CMK (cell line): ENCODE measurements at places on chromosomes 2 and 18.

- no peak for DNase-seq
These were observed at the start of gene KLHL29 for GRCh38 chr2:23384551-23385343. Gene KLHL29 (plus strand): TSS chr2:23385179. CDS start chr2:23562197, 177,018 bp downstream.

- DNase-seq: no peak
These were observed 36.0 kb downstream of the MRPL33 start for GRCh38 chr2:27807476-27807875.

DNA sequence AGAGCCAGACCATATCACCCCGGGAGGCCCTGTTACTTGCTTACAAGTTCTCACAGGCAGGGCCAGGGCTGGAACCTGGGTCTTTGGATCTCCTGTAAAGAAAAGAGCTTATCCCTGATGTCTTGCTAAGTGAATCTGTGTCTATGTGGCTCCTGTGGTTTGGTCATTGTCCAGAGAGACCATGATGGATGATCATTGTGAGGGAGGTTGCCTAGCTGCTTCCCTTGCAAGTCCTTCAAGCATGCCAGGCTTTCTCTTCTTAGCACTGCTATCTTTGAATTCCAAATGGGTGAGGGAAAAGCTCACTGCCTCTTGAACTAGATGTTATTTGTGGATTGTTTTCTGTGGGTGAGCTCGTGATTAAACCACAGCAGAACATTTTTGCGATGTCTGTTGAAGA, 151.6 kb downstream of the FSHR start:
- DNase-seq: no peak

DNA sequence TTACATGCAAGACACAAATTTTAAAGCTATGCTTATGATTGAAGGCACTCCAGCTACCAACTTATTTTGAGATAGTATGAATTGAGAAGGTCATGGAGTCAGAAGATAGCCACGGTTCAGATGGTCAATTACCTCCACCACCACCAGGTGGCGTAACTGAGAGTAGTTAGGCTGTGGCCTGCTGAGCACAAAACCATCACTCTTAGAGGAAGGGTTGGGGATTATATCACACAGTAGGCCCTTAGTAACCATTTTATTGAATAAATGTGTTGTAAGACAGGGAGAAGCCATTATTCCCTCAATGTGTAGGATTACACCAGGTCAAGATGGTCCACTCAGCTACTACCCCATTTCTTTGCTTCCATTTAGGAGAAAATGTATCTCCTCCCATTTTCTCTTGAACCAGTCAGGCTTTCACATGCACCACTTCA, 18.8 kb downstream of the KLHL41 start:
- peak; percentile 57 for DNase-seq

- no peak for DNase-seq
These were observed 47.6 kb upstream of the TMEM87B start for GRCh38 chr2:112007493-112007892.

GRCh38 chr18:22020127-22020866, 149.1 kb upstream of the GATA6 start:
- no peak for DNase-seq

- DNase-seq: no peak
These were observed 256.0 kb upstream of the FANCL start for GRCh38 chr2:58497168-58497567.

- no peak for DNase-seq
These were observed 220.7 kb downstream of the PRKCE start for GRCh38 chr2:45872211-45872610.

- DNase-seq: no peak
These were observed 70.6 kb downstream of the GDF7 start for GRCh38 chr2:20737505-20737904.

DNA sequence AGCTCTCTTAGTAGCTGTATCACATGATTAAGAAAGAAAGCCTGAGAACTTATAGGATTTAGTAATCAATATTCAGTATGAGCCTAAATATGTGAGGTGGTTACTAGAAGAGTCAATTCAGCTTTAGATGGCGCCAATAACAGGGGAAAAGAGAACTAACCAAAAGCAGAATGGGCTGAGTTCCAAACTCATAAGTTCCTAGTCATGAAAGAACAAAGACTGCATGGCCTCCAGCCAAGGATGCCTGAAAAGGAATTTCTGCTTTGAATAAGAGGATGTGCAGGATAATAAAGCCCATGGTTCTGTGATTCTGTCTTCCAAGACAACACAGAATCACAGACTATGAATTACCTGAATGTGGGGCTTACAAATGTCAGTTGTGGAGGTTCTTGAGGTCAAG, 196.5 kb downstream of the SATB2 start:
- DNase-seq: no peak

DNA sequence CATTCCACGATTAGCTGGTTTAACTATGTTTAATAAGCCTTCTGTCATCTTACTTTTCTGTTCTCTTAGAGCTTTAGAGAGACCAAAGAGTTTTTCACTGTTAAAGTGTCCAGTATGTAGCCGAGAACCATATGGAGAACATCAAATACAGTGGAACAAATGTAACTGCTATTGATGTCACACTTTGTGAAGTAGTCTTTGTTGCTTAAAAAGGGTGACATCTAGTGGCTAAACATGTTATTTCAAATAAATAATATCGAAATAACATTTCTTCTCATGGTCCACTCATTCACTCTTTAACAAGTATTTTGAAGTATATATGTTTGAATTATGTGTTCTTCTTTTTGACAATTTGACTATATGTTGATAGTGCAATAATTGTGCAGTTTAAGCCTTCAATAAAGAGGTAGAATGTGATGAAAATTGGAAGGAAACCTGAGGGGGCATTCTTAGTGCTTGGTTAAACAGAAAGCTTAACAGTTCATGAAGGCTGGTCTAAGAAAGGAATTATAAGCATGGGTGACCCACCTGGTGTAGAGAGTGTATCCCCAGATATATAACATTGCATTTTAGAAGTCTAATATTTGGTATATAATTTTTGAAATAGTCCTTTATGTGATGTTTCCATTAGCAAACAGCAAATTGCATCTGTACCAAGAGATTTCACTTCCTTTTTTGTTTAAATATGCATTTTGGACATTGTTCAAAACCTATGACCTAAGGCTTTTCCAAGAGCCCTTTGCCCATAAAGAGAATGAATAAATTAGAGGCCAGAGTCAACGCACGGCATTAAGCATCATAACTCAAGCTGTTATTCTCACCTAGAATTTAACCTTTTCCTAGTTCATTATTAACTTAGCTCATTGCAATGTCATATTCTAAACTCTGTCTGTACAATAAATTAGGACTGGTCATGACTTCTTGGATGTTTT, 112.1 kb downstream of the KYNU start:
- no peak for DNase-seq

- peak; percentile 38 for DNase-seq
These were observed 38.9 kb downstream of the CNGA3 start for GRCh38 chr2:98385050-98385699.

DNA sequence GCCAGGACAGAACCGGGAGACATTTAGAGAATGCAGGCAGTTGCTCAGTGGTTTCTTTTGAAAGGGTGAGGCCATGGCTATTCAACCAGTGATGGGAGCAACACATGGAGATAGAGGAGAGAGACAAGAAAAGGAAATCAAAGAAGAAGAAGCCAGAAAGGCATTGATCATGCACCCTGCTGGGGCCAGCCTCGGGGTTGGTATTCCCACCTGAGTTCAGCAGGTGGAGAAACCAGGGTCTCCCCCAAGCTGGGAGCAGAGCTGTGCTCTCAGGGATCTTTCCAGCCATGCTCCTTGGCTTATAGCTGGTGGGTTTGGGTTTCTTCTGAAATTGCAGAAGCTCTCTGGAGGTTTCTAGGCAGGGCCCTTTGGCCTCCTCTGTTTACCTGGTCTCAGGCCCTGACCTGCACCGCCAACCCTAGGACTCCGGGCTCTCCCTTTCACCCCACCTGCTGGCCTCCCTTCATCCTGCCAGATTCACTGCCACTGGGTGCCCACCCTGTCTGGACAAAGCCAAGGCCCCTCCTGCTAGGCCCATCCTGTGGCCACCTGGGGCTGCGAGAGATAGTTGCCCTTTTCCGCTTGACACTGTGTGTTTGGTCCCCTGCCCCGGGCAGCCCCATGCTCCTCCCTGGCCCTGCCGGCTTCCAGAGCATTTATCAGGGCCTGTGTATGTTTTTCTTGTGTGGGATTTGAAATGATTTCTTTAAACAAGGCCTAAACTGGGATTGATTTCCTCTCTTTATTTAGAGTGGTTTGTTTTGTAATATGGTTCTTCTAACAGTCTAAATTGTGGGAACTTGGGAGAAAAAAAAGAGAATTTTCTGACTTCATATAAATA, 126.7 kb downstream of the DDX1 start:
- DNase-seq: no peak

- no peak for DNase-seq
These were observed 69.8 kb downstream of the TSN start for GRCh38 chr2:121825003-121825950.

- no peak for DNase-seq
These were observed 7.0 kb downstream of the SLC35F6 start for GRCh38 chr2:26770986-26771586.

DNA sequence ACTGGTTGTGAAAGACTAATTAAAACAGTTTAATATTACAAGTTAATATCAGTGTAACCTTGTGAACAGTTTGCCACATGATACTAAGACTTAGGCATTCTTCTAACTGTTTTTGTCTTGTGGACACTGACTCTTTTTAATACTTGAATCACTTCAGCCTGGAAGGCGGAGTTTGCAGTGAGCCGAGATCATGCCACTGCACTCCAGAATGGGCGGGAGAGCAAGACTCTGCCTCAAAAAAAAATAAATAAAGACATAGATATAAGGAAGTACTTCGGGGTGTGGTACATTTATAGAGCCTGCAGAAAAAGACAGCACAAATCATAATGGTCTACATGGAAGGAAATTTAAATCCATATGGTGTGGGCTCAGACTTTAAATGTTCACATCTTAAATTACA, 300.4 kb upstream of the NETO1 start:
- no peak for DNase-seq

GRCh38 chr18:55751476-55751875, 163.5 kb upstream of the TCF4 start:
- no peak for DNase-seq

- DNase-seq: no peak
These were observed 221.5 kb downstream of the TFCP2L1 start for GRCh38 chr2:121063471-121063870.

DNA sequence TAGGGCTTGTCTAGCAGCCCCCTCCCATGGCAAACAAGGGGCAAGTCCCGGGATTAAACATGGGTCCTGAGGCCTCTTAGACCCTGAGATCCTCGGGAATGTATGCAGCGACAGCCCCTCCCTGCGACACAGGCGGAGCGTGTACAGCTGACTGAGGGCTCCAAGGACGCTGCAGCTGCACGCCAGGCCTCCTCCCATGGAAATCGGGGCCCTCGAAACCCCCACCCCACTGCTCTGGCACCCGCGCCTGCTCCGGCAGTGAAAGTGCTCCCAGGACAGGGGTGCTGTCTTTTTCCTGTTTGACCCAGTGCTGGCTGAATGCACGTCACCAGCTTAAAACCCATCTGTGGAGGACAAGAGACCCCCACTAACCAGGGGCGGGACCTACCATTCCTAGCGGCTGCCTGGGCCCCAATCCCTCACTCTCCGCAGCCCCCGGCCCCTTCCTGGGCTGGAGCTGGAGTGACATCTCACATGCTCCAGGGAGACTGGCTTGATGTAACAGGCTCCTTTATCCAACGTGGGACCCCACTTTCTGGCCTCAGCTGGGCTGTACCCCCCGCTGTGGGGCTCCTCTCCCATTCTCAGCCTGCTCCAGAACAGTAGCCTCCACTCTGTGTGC, 247.7 kb downstream of the TWIST2 start:
- no peak for DNase-seq

DNA sequence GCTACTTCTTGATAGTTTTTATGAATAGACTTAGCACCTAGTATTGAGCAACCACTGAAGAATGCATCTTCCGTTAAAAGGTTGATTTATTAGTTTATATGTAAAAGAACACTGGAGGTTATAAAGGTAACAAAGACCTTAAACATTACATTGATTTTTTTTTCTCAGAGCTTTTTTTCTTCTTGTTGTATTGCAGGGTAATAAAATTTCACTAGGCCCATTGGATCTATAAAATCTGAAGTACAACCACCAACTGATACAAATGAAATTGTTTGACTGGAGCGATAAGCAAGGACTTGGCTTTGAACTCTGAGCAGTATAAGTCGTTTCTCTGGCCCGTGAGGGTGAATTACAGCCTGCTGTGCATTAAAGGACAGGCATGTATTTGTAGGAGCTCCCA, 344.0 kb downstream of the LRRTM1 start:
- no peak for DNase-seq

- DNase-seq: no peak
These were observed 167.3 kb upstream of the CYRIA start for GRCh38 chr2:16832910-16833309.

GRCh38 chr2:159904127-159904958, 106.3 kb upstream of the CD302 start:
- peak; percentile 38 for DNase-seq

GRCh38 chr18:51137026-51137729, 60.3 kb downstream of the MEX3C start:
- DNase-seq: no peak

- no peak for DNase-seq
These were observed 17.1 kb downstream of the SLC8A1 start for GRCh38 chr2:40434731-40435271.

DNA sequence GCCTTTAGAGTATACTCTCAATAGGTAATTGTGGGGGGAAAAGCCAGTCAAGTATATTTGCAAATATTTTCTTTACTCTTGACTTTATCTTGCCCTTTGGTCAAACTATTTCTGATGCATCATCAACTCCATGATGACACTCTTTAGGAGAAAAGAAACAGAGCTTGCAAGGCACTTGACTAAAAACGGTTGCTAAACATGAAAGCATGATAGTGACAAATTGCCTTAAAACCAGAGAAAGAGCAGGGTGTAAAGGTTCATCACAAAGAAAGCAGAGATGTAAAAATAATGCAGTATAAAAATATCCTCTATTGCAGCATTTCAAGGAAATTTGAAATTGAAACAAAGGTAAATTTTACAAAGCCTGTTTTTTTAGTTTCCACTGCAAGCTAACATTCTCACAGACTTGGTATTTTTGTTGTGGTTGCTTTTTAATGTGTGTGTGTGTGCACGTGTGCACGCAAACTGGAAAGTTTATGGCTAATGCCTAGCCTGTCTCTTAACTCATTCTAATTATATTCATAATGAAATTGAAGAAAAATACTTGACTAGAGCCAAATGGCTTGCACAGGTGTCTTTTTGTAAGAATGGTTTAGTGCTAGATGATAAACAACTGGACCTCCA, 503.6 kb downstream of the ARHGAP15 start:
- no peak for DNase-seq

GRCh38 chr2:99481527-99481926, 8.3 kb downstream of the REV1 start:
- no peak for DNase-seq

- no peak for DNase-seq
These were observed 247.5 kb downstream of the MREG start for GRCh38 chr2:215765729-215766360.

- no peak for DNase-seq
These were observed 284.6 kb downstream of the TXNL1 start for GRCh38 chr18:56353663-56354260.

- DNase-seq: no peak
These were observed 4.7 kb downstream of the CDH19 start for GRCh38 chr18:66599190-66599589.
